ENCODE measurements at places on chromosomes 13 and 19.

- DNase-seq, result no peak
- H3K27me3 ChIP-seq, result no peaks in the 10 kb centered on the region
- H3K27ac ChIP-seq, result no peak overlapping the region
Observed at GRCh38 chr13:36431204-36432105, 840 bp upstream of the CCNA1 start.

DNA sequence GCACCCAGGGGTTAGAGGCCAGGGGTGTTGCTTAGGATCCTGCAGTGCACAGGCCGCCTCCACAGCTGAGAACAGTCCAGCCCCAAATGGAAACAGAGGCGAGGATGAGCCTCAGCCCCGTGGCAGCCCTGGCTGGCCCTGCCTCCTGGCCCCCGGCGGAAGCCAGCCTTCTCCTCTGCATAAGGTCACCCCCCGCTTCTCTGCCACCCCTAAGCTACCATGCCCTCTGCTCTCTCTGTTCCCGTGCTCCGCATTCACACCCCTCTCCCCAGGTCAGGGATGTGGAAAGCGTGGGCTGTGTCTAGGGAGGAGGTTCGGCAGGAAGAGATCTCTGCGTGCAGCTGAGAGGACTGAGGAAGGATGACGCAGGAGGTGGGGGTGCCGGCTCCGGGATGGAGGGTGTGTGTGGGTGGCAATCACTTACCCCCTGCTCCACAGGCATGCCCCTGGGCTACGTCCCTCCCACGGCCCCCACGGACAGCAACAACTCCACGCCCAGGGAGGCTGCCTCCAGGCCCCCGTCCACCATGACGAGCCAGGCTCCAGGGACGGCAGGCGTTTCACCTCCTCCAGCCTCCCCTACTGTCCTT is 6.0 kb downstream of the SSC5D start:
- H3K4me3 ChIP-seq, result peak overlapping the region; percentile 24
- H3K36me3 ChIP-seq, result no peaks in the 10 kb centered on the region
- no peaks in the 10 kb centered on the region for H3K27me3 ChIP-seq
- no peak for DNase-seq
- no peak overlapping the region for H3K27ac ChIP-seq

DNA sequence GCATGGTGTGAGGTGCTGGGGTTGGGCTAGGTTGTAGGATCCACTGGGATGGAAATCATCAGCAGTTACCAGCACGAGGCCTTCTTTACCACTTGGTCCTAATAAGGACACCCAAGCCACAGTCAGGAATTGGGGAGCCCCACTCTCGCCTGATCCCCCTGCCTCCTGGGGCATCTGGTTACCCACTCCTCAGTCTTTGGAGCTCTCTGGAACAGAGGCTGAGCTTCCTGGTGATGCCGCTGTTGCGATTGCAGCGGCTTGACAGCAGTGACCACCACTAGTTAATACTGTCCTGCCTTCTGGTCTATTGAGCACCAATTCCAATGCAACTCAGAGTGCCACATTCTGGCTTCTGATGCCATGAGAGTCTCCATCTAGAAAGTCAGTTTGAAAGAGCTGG is 13.5 kb downstream of the TMEM272 start:
- no peak overlapping the region for H3K4me3 ChIP-seq
- H3K4me1 ChIP-seq, result peaks cover 44% of the 10 kb centered on the region
- no peak overlapping the region for H3K27ac ChIP-seq

GRCh38 chr13:112012705-112013085 is 54.3 kb upstream of the SOX1 start:
- DNase-seq, result no peak
- H3K4me3 ChIP-seq, result no peak overlapping the region
- no peaks in the 10 kb centered on the region for H3K27me3 ChIP-seq
- no peaks in the 10 kb centered on the region for H3K36me3 ChIP-seq

DNA sequence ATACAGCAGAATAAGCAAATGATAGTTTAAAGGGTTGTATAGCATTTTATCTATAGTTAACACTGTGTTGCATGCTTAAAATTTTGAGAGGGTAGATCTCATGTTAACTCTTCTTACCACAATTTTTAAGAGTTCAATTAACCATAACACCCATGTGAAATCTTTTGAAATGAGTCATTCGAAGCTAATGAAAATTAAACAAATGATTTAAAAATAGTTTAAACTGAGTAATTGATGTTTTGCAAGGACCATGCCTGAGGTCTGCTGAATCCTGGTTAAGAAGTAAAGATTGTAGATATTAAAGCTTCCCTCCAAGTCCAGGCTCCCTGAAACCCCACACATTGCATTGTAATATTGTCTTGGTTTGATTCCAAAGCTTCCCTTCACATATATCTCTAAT is 176.7 kb upstream of the RNF113B start:
- no peak overlapping the region for H3K27ac ChIP-seq
- no peaks in the 10 kb centered on the region for H3K36me3 ChIP-seq
- H3K4me3 ChIP-seq, result no peak overlapping the region
- no peaks in the 10 kb centered on the region for H3K4me1 ChIP-seq
- H3K27me3 ChIP-seq, result no peaks in the 10 kb centered on the region

- H3K36me3 ChIP-seq, result no peaks in the 10 kb centered on the region
- H3K27me3 ChIP-seq, result no peaks in the 10 kb centered on the region
- H3K4me3 ChIP-seq, result no peak overlapping the region
- H3K4me1 ChIP-seq, result no peaks in the 10 kb centered on the region
Observed at GRCh38 chr13:30074431-30074830, 224.0 kb upstream of the UBL3 start.

GRCh38 chr19:4981681-4981958 is 12.7 kb downstream of the KDM4B start:
- H3K4me1 ChIP-seq, result no peaks in the 10 kb centered on the region
- peaks cover 26% of the 10 kb centered on the region for H3K36me3 ChIP-seq
- H3K4me3 ChIP-seq, result no peak overlapping the region
- DNase-seq, result no peak

DNA sequence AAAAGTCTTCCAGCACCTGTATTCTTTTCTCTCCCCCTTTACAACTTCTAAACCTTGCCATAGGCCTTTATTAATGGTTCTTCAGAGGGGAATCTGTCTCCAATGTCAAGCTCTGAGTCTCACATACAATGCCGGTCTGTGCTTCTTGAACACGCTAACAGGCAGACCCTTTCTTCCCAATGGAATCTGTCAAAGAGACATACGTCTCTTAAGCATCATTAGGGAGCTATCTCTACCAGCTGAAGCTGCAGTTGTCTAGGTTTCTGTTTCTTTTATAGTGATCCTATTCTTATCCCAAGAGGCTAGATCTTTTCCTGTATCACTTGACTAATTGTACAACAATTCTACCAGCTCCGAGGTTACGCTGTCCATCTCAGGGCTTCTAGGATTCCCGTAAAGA is 560.8 kb upstream of the NBEA start:
- no peak overlapping the region for H3K27ac ChIP-seq
- H3K36me3 ChIP-seq, result no peaks in the 10 kb centered on the region
- no peaks in the 10 kb centered on the region for H3K4me1 ChIP-seq
- no peak overlapping the region for H3K4me3 ChIP-seq
- no peak for DNase-seq

GRCh38 chr13:30113551-30113950 is 193.8 kb downstream of the KATNAL1 start:
- no peaks in the 10 kb centered on the region for H3K27me3 ChIP-seq
- H3K36me3 ChIP-seq, result no peaks in the 10 kb centered on the region
- no peak for DNase-seq
- H3K4me3 ChIP-seq, result no peak overlapping the region
- no peak overlapping the region for H3K27ac ChIP-seq
- peaks cover 4% of the 10 kb centered on the region for H3K4me1 ChIP-seq

DNA sequence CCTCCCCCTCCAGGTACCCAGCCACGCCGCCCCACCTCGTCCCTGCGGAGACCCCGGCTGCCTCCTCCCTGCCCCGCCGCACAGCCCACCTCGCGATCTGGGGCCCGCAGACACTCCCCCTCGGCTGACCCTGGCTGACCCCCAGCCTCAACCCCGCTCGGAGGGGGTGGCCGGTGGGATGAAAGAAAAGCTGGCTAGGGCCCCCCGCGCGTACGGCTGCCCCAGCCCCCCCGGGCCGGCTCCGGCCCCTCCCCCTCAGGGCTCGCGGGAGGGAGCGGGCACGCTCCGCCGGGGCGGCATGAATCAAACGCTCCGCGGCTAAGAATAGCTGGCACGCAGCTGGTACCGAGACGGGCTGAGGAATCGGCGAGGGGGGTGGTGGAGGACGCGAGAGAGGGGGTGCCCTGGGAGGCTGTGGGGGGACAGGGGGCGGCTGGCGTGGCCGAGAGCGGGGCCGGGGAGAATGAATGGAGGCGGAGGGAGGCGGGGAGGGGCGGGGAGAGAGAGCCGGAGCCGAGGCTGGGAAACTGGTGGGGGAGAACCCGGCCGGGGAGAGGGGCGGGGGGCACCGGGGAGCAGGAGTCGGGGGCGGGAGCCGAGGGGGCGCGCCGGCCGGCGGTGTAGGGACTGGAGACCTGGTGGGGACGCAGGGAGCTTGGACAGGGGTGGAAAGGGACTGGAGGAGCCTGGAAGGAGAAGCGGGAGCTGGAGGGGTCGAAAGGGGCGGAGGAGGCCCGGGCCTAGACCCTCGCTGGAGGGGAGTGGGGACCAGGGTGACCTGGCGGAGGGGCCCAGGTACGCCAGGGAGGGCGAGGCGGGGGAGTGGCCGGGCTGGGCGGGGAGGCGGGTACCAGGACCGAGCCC is 1.1 kb downstream of the SHANK1 start:
- H3K4me3 ChIP-seq, result no peak overlapping the region
- H3K27me3 ChIP-seq, result peaks cover 6% of the 10 kb centered on the region
- H3K36me3 ChIP-seq, result no peaks in the 10 kb centered on the region

DNA sequence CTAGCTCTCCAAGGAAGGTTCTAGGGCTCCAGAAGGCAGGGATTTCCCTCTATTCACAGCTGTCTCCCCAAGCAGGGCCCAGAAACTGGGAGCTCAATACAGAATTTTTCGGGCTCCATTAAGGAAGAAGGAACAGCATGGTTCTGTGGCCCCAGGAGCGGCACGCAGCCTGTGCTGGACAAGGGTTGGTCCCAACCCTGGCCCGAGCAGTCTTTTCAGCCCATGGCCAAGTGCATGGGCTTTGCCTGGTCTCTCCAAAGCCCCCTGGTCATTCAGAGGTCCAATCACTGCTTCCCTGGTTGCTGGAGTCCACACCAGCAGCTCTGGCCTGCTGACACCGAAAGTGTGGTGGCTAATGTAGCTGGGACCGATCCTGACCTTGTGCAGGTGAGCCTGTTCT is 6.6 kb upstream of the PRKD2 start:
- peaks cover 12% of the 10 kb centered on the region for H3K4me1 ChIP-seq
- no peak for DNase-seq
- no peaks in the 10 kb centered on the region for H3K27me3 ChIP-seq

DNA sequence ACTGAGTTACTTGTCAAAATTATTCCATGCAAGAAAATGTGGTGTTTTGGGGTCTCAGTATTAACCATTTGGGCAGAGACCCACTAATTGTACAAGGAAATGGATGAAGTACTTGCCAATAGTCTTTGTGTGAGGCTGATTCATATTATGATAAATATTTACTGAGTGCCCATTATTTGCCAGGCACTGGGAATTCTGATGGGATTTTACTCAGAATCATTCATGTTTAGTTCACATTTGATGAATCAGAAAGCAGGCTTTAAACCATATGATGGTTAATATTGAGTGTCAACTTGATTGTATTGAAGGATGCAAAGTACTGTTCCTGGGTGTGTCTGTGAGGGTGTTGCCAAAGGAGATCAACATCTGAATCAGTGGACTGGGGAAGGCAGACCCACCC is 66.2 kb upstream of the SOX21 start:
- H3K27ac ChIP-seq, result no peak overlapping the region
- H3K4me1 ChIP-seq, result no peaks in the 10 kb centered on the region
- H3K4me3 ChIP-seq, result no peak overlapping the region
- H3K36me3 ChIP-seq, result no peaks in the 10 kb centered on the region
- no peaks in the 10 kb centered on the region for H3K27me3 ChIP-seq

- H3K27me3 ChIP-seq, result no peaks in the 10 kb centered on the region
- H3K27ac ChIP-seq, result no peak overlapping the region
- DNase-seq, result no peak
- no peaks in the 10 kb centered on the region for H3K4me1 ChIP-seq
Observed at GRCh38 chr19:13521066-13521465, 14.8 kb upstream of the CACNA1A start.

DNA sequence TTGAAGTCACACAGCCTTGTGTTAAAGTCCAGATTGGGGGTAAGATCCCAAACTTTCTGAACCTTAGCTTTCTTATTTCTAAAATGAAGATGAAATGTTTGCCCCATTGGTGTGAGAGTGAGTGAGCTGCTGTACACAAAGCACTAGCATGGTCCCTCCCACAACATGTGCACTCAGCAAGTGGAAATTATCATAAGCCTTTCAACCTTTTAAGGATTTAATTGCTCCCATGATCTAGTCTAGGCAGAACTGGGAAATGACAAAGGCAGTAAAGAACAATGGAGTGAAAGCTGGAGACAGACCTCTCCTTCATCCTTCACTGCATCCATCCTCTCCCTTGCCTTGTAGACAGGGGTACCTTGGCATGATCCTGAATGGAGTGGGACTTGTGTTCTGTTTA is 76.0 kb upstream of the GPR12 start:
- no peak for DNase-seq
- H3K27ac ChIP-seq, result no peak overlapping the region
- no peaks in the 10 kb centered on the region for H3K27me3 ChIP-seq
- H3K36me3 ChIP-seq, result no peaks in the 10 kb centered on the region
- no peak overlapping the region for H3K4me3 ChIP-seq
- no peaks in the 10 kb centered on the region for H3K4me1 ChIP-seq

- H3K36me3 ChIP-seq, result no peaks in the 10 kb centered on the region
- H3K4me3 ChIP-seq, result no peak overlapping the region
- no peaks in the 10 kb centered on the region for H3K27me3 ChIP-seq
- no peaks in the 10 kb centered on the region for H3K4me1 ChIP-seq
- H3K27ac ChIP-seq, result no peak overlapping the region
- DNase-seq, result no peak
Observed at GRCh38 chr13:113534236-113534860, 43.8 kb upstream of the DCUN1D2 start.

GRCh38 chr13:99033814-99034213 is 56.0 kb upstream of the DOCK9 start:
- H3K4me3 ChIP-seq, result no peak overlapping the region
- H3K27ac ChIP-seq, result no peak overlapping the region
- H3K27me3 ChIP-seq, result no peaks in the 10 kb centered on the region
- H3K4me1 ChIP-seq, result no peaks in the 10 kb centered on the region
- H3K36me3 ChIP-seq, result no peaks in the 10 kb centered on the region

DNA sequence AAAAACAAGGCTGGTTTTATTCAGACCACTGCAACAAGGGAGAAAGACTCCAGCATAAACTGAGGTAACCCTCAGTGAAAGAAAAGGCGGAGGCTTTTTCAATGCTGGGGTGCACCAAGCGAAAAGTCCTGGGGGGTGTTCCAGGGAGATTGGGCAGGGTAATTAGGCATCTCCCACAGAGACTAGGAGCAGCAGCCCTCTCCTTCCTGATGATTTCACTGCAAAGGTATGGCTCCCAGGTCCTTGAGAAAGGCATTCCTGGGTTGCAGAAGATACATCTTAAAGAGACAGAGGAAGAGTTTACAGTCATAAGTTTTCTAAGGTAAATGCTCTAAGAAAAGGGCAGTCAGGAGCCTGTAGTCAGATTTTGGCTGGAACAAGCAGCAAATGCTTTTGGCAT is 412.0 kb downstream of the FOXO1 start:
- H3K4me1 ChIP-seq, result no peaks in the 10 kb centered on the region
- no peaks in the 10 kb centered on the region for H3K36me3 ChIP-seq
- DNase-seq, result no peak
- H3K27me3 ChIP-seq, result no peaks in the 10 kb centered on the region
- H3K27ac ChIP-seq, result no peak overlapping the region
- no peak overlapping the region for H3K4me3 ChIP-seq

All from naive thymus-derived CD4-positive, alpha-beta T cell (primary cell).